ENCODE measurements at places on chromosomes 1 and 21.

DNA sequence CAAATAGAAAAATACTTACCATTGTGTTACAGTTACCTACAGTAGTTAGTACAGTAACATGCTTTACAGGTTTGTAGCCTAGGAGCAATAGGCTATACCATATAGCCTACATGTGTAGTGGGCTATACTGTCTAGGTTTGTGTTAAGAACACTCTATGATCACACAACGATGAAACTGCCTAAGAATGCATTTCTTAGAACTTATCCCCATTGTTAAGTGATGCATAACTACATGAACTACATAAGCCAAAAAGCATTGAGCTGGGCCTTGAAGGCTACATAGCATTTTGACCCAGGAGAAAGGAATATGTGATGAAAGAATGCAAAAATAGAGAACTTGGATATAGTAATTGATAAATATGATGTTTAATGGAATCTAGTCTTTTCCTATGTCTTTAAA is 46.4 kb upstream of the JUN start:
- no peak for DNase-seq

DNA sequence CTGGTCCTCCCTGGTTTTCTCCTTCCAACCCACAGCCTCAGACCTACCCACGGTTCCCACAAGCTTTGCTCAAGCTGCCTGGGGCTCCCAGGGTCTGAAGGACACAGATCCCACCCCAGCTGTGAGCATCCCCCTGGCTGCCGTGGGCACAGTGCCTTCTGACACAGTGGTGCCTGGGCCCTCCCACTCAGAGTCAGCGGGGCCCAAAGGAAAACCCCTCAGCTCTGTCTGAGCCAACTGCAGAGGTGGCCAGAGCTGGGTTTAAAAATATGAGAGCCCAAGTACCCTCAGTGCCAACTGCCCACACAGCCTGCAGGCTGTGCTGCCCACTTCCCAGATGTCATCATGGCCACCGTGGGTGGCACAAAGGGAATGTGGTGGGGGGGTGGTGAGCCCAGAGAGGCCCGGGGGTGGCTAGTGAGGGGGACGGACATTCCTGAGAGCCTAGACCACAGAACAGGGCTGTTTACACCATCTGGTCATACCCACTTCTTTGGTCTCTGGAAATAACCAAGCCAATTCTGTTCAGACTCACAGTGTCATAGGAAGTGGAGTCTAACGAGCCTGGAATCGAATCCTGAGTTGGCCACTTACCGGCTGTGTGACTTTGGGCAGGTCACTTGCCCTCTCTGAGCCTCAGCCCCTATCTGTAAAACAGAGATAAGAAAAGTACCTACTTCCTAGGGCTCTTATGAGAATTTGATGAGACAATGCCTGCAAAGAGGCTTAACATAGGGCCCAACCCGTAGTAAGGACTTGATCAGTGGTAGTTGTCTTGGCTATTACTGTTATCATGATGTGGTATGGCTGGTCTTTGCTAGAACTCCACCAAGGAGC is 85.5 kb downstream of the CAMK2N1 start:
- no peak for DNase-seq

DNA sequence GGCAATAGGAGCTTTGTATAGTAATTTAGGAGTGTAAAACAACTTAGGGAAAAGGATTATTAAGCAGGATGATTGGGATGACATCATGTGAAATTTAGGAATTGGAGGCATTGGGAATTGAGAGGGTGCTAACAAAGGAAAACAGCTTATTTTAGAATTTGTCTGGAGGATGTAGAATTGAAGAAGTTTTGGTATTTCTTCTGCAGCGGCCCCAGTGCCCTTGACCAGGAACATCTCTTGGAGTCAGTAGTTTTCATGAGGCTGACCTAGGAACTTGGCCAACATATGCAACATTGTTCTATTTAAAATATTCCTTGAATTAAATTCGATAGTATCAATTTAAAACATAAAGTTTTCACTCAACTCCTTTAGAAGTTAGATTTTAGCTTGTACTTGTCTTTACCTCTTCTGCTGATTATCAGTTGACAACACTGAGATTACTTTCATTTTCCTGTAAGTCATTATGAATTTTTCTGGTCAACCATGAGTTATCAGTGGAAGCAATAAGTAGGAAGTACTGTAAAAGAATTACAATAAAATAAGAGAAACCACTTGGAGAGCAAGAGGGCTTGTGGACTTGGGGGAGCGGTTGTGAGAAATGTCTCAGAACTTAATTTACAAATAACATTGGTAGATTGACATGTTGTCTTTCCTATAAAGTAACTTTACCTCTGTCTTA is 52.8 kb downstream of the DYRK1A start:
- no peak for DNase-seq

DNA sequence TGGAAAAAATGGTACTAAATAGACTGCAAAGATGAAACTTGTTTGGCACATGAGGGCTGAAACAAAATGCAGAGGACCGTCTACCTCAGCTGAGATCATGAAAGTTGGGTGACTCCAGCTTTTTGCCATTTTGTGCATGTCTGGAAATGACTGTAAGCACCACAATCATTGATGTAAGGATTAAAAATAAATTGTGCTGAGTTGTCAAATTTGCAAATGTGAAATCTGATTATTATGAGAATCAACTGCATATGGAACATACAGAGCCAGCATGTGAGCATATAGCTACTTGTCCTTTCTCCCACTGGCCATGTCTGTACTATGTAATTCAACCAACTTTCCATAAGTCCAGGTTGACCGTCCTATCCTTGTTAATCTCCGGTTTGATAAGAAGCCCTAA is 736.9 kb upstream of the PRMT6 start:
- DNase-seq: no peak

DNA sequence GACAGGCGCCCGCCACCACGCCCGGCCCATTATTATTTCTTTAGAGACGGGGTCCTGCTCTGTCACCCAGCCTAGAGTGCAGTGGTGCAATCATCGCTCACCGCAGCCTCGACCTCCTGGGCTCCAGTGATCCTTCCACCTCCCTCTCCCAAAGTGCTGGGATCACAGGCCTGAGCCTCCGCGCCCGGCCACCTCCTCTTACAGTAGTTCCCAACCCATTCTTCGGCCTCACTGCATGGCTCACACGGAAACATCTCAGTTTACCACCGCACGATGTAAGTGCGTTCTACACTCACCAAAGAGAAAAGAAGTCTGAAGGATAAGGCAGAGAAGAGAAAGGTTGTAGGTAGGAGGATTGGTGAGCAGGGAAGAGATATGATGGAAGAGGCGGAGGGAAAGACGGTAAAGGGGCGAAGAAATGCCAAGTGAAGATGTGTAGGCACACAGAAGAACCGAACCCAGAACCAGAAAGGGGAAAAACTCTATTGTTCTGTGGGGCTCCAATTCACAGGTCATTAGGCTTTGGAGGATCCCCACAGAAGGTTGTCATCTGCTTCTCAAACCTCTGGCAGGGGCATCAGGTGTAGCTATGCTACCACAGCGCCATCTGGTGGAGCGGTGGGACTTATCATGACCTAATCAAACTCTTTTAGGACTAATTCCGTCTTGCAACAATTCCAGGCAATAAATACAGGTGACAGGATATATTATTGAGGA is 504.2 kb downstream of the SMYD3 start:
- DNase-seq: peak; percentile 85

GRCh38 chr1:18119771-18120377 is 12.3 kb downstream of the IGSF21 start:
- DNase-seq: no peak

DNA sequence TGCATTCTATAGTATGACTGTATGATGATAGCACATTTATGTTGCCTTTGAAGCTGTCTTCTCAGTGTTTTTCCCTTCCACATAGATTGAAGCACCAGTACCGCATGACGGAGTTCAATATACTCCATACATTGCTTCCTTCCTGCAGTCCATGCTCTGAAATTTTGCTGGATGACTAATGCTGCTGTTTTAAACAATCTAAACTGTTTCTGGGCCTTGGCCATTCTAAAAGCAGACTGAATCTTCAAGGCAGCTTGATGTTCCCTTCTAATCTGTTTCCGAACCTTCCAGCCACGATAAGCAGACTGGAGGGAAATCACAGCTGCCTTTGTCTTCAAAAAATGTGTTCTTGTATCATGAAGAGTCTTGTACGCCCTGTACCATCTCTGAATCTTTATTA is 36.2 kb upstream of the F13B start:
- no peak for DNase-seq

DNA sequence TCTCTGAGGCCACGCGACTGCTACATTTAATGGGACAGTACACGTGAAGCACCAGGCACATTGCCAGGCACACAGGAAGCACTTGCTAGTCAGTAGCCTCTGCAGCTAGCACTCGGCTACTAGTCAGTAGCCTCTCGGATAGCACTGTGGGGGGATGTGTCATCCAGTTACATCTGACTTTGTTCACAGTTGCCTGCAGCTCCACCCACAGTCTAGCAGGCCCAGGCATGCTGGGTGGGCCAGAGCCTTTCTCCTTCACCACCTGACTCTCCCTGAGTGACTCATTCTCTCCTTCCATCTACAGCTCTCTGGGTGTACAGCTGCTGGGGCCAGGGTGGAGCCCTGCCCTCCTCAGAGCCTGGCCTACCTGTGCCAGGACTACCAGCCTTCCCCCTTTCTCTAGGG is 51.5 kb downstream of the PTPRF start:
- DNase-seq: peak; percentile 81

DNA sequence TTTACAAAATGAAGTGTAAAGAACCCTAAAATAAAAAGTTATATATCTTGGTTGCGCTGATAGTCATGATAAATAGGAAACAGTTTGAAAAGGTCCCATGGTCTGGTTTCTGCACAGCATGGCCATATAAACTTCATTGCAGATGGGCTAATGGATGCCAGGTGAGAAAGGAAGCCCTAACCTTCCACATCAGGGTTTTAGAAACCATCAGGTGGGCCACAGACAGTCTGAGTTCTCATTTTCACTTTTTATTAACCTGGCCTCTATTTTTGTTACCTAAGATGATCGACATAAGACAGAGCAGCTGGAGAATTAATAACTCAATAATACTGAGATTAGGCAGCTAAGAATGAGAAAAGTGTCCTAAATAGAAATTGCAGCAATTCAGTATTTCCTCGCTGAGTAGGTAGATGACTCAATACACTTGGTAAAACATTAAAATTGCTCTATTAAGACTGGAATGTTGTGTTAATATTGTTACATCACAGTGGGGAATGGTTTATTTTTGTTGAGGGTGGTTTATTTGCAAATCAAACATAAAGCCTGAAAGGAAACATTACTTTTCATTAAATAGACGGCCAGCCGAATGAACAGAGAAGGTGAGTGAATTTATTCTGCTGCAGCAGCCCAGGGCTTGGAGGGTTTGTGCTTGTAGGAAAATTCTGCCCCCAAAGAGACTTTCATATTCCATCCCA is 21.1 kb downstream of the C1orf21 start:
- no peak for DNase-seq

DNA sequence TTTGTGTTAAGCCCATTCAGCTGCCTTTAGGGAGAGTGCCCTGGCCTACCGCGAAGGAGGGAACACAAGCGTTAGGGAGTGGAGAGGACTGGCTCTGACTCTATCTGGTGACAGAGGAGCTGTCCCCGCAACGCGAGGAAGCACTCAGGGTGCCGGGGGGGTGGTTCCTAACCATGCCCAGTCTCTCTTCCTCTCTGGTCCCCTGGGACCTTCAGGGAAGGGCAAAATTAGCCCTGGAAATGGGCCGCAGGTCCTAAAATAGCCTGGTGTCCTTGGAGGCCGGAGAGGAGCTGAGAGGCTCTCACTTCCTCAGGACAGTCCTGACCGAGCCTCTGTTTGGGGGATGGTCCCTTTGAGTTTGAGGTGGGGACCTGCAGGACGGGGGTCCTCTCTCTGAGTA is 5.8 kb downstream of the SLC45A1 start:
- DNase-seq: no peak

- peak; percentile 80 for DNase-seq
These were observed 104.9 kb upstream of the TMPRSS2 start for GRCh38 chr21:41612674-41613532.

GRCh38 chr1:27487966-27488884 is 1.7 kb downstream of the WASF2 start:
- DNase-seq: no peak

- DNase-seq: no peak
These were observed 38.7 kb downstream of the RHBG start for GRCh38 chr1:156407760-156408159.

GRCh38 chr1:108862017-108862610 is 5.2 kb upstream of the AKNAD1 start:
- no peak for DNase-seq

GRCh38 chr1:205920159-205920558 is 23.1 kb downstream of the SLC26A9 start:
- DNase-seq: no peak

DNA sequence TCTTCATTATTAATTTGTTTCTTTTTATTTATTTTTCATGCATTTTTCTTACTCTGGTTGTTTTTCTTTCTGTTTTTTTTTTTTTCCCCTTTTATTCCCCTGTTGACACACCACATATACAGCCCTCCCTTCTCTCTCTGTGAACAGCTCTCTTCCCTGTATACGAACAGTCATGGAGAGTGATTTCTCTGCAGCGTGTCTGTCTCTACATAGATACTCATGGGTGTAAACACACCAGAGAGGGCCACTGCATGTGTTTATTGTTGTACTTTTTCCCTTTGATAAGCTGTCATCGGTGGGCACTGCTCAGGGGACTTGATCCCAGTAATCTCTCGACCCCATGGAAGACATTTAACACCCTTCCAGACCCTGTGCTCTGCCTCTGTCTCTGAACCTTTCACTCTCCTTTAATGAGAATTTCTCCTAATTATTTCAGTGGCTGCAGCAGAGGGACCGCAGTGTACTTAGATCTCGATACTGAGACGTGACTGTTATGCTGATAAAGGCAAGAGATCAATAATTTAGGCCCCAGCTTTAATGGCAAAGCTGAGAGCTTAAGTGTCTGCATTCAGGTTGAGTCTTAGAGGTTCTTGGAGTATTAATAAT is 113.1 kb downstream of the PBX1 start:
- no peak for DNase-seq

DNA sequence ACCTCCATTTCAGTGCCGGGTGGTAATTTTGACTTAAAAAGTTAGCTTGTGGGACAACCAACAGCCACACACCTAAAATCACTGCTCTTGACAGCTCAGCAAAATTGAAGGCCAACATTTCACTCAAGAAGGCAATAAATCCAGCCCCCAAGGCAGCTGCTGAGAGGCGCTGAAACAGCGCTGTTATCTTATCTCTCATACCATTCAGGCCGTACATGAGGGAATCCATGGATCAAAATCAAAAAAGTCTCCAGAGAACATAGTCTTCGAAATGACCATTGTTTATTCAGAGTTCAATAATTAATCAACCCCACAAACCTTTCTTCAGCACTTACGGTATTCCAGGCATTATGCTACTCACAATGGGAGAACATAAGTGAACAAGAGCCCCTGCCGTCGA is 38.5 kb downstream of the ZBTB18 start:
- DNase-seq: no peak

DNA sequence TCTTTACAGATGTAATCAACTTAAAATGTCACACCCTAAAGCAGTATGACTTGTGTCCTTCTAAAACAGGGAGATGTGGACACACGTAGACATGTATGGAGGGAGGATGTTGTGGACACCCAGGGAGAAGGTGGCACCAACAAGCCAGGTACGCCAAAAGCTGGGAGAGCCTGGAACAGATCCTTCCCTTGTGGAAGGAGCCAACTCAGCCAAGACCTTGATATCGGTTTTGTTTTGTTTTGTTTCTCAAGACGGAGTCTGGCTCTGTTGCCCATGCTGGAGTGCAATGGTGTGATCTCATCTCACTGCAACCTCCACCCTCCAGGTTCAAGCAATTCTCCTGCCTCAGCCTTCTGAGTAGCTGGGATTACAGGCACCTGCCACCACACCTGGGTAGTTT is 45.6 kb downstream of the CHAF1B start:
- DNase-seq: no peak

Measured in mucosa of gallbladder (tissue), 1 donor.